ENCODE measurements at places on chromosomes 11 and 22.

DNA sequence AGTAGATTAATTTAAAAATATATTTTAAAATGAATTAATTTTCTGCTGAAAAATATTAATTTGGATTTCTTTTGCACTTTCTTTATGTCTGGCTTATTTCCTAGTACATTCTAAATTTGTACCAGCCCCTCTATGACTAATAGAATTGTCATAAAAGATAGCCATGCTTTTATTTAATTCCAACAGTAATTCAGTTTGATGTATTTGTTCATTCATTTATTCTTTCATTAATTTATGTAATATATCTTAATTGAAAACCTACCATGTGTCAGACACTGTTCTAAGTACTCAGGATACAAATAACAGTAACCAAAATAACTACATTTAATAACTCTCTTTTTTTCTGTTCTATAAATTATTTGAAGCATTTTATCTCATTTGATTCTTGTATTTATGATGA lies 264.0 kb upstream of the CCDC179 start:
- DNase-seq, result no peak
- H3K27ac ChIP-seq, result no peak overlapping the region
- no peaks in the 10 kb centered on the region for H3K4me1 ChIP-seq

GRCh38 chr11:128448981-128449713 lies 138.2 kb downstream of the ETS1 start:
- H3K4me3 ChIP-seq, result no peak overlapping the region
- H3K36me3 ChIP-seq, result no peaks in the 10 kb centered on the region
- no peak overlapping the region for H3K27ac ChIP-seq

- H3K4me3 ChIP-seq, result peak within 1 kb of the TSS; percentile 90
- H3K4me1 ChIP-seq, result peaks cover 35% of the 10 kb centered on the region
- peak; percentile 86 for DNase-seq
Observed at GRCh38 chr11:64225608-64226506, at the start of the genes NUDT22 and TRPT1. Gene NUDT22, plus strand, starts transcription at chr11:64226274. Its CDS starts 379 bp downstream, at chr11:64226653. Gene TRPT1, minus strand, starts transcription at chr11:64226186. Its CDS starts 326 bp downstream, at chr11:64225860.

DNA sequence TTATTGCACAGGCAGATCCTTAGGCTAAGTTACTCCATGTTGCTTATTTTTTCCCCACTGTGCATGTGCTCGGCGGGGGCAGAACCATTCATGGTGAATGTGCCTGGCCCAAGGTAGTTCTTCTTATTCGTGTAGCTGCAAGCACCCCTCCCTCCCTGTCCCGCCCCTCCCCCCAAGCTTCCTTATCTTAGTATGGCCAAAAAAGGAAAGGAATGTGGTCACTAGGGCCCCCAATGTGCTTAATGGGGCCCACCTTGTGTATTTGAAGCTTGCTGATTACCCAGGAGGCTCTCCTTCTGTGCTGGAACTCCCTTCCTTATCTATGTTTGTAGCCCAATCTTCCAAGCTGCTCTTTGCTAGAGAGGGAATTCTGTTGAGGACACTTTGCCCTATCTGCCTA lies 1259.7 kb upstream of the RAG2 start:
- H3K4me3 ChIP-seq, result no peak overlapping the region
- H3K27me3 ChIP-seq, result no peaks in the 10 kb centered on the region
- no peak overlapping the region for H3K27ac ChIP-seq
- H3K36me3 ChIP-seq, result no peaks in the 10 kb centered on the region
- DNase-seq, result no peak
- H3K4me1 ChIP-seq, result no peaks in the 10 kb centered on the region

GRCh38 chr11:110761991-110762390 lies 49.8 kb upstream of the ARHGAP20 start:
- no peaks in the 10 kb centered on the region for H3K4me1 ChIP-seq
- H3K4me3 ChIP-seq, result no peak overlapping the region
- no peak overlapping the region for H3K27ac ChIP-seq
- no peak for DNase-seq
- H3K36me3 ChIP-seq, result no peaks in the 10 kb centered on the region
- no peaks in the 10 kb centered on the region for H3K27me3 ChIP-seq

GRCh38 chr22:39254122-39254521 lies 9.3 kb upstream of the PDGFB start:
- H3K4me3 ChIP-seq, result no peak overlapping the region
- H3K4me1 ChIP-seq, result peaks cover 31% of the 10 kb centered on the region
- no peak for DNase-seq
- H3K27me3 ChIP-seq, result no peaks in the 10 kb centered on the region
- no peaks in the 10 kb centered on the region for H3K36me3 ChIP-seq
- H3K27ac ChIP-seq, result no peak overlapping the region

DNA sequence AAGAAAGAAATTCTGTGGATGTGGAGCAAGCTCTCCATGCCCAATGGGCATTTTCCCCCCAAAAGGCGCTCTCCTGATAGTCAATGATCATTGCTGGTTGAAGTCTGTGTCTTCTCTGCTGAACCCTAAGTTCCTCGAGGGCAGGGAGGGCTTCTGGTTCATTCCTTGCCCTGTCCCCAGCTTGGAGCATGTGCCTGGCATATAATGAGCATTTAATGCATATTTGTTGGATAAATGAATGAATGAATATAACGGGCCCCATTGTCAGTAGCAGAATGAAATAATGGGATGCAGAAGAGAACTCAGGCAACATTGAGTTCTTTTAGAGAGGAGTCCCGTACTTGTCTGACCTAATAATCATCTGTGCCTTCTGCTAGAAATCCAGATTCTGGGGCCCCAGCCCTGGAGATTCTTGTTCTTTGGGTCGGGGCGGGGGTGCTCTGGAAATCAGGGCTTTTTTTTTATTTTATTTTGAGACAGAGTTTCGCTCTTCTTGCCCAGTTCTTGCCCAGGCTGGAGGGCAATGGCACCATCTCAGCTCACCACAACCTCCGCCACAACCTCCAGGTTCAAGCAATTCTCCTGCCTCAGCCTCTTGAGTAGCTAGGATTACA lies 64.4 kb downstream of the CD82 start:
- no peak overlapping the region for H3K4me3 ChIP-seq
- no peak overlapping the region for H3K27ac ChIP-seq
- H3K36me3 ChIP-seq, result no peaks in the 10 kb centered on the region
- H3K27me3 ChIP-seq, result no peaks in the 10 kb centered on the region
- no peaks in the 10 kb centered on the region for H3K4me1 ChIP-seq
- no peak for DNase-seq

- no peak overlapping the region for H3K27ac ChIP-seq
- DNase-seq, result no peak
- no peak overlapping the region for H3K4me3 ChIP-seq
- H3K36me3 ChIP-seq, result no peaks in the 10 kb centered on the region
- H3K4me1 ChIP-seq, result no peaks in the 10 kb centered on the region
Observed at GRCh38 chr11:85394283-85394682, 232.9 kb downstream of the DLG2 start.

GRCh38 chr11:119167933-119168332 lies 592 bp upstream of the NLRX1 start:
- no peak overlapping the region for H3K4me3 ChIP-seq
- no peaks in the 10 kb centered on the region for H3K27me3 ChIP-seq
- peaks cover 7% of the 10 kb centered on the region for H3K4me1 ChIP-seq
- H3K36me3 ChIP-seq, result no peaks in the 10 kb centered on the region
- H3K27ac ChIP-seq, result no peak overlapping the region

- peaks cover 8% of the 10 kb centered on the region for H3K4me1 ChIP-seq
- H3K36me3 ChIP-seq, result no peaks in the 10 kb centered on the region
- no peaks in the 10 kb centered on the region for H3K27me3 ChIP-seq
- no peak overlapping the region for H3K27ac ChIP-seq
- peak overlapping the region; percentile 42 for H3K4me3 ChIP-seq
Observed at GRCh38 chr11:58927393-58928106, 11.7 kb upstream of the GLYATL1 start.
